ENCODE measurements at places on chromosomes 12 and 14.

DNA sequence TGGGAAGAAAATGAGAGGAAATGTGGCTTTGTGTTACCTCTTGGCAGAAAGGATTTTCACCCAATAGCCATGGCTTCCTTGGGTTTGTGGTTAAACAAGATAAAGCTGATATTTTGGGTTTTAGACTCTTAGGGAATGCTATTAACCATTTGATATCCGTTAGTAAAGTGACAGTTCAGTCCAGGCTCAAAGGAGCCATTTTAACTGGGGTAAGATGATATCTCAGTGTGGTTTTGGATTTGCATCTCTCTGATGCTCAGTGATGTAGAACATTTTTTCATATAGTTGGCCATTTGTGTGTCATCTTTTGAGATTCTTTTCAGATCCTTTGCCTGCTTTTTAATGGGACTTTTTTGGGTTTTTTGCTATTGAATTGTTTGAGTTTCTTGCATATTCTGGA is 30.1 kb downstream of the IFT43 start:
- DNase-seq, result no peak

DNA sequence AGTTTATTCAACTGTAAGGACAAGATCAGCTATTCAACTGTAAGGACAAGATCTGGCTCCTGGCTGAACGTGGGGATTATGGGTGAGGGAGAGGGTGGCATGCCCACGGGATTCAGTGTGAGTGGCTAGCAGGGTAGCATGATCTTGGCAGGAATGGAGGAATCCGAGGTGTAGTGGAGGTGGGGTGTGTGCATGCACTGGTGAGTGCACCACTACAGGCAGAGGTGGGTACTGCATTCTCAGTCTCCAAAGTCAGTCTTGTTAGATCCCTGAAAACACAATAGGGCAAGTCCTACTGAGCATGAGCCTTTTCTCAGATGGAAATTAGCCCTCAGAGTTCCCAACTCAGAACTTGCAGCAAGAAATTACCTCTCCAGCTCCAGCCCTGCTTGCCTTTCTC is 32.2 kb upstream of the DCD start:
- DNase-seq, result no peak

- no peak for DNase-seq
Observed at GRCh38 chr14:88791629-88792472, 902 bp downstream of the EML5 start.

- DNase-seq, result no peak
Observed at GRCh38 chr12:120905856-120906384, 1.8 kb upstream of the SPPL3 start.

DNA sequence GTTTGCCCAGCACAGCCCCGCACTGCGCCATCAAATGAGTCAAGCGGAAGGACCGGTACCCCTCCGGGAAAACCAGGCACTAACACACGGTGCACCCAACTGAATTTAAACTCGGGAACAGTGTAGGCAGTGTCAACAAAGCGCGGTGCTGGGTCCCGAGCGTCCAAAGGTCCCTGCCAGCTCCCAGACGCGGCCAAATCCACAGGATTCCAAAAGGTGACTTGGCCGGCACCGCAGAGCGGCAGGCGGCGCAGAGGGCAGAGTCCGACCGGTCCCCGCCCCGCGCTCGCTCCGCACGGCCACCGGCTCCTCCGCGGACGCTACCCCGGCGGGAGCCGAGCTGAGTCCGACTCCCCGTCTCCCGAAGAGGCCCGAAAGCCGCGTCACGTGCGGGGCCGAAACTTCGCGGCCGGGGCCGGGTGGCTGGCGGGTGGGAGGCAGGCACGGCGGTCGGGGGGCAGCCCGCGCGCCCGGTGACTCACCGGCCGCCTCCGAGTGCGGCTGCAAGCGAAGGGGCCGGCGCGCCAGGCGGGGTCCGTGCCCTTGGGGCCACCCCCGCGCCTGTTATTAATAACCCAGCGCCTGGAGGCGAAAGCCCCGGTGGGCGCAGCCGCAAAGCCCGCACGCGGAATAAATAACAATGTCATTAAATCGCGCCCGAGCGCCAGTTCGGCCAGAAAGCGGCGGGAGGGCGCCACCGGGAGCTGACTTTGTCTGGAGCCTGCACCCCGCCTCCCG is 863 bp downstream of the DENND5B start:
- peak; percentile 28 for DNase-seq

DNA sequence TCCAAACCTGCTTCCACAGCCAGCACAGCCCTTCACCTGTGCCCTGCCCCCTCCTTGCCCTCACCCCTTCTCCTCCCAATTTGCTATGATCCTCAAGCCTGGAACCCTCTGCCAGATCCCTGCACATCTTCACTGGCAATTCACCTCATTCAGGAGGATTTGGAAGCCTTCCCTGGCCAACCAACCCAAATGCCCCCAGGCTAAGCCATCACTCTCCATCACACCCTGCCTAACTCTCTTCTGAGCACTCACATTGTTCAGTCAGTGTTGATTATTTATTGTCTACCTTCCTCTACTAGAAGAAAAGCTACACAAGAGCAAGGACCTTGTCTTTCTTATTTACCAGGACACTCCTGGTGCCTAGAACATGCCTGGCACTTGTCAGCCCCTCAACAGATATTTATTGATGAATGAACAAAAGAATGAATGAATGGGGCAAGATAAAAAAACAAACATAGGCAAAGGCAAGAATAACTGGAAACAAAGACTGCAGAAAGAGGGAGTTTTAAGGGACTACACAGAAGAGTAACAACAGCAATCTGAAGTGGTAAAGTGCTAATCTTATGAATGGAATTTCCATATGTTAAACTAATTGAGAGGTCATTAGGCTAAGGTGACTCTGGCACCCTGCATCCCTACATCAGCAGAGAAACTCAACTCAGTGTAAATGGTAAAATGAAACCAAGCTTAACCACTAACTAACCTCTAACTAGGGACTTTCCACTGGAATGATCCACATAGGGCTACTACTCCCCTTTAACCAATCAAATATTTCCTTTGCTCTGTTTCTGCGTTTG is 33.4 kb downstream of the TMTC1 start:
- no peak for DNase-seq

GRCh38 chr12:69936214-69936731 is 111.2 kb downstream of the MYRFL start:
- no peak for DNase-seq

DNA sequence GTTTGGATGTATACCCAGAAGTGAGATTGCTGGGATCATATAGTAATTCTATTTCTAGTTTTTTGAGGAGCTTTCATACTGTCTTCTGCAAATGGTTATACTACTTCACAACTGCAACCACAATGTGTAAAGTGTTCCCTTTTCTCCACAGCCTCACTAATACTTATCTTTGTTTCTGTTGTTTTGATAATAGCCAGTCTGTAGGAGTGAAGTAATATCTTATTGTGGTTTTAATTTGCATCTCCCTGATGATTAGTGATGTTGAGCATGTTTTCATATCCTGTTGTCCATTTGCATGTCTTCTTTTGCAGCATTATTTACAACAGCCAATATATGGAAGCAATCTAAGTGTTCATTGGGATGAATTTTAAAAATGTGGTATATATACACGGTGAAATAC is 29.9 kb downstream of the GABARAPL1 start:
- DNase-seq, result no peak

GRCh38 chr14:104145826-104146601 is 7.6 kb downstream of the KIF26A start:
- no peak for DNase-seq

GRCh38 chr12:45329238-45329637 is 113.3 kb downstream of the ANO6 start:
- no peak for DNase-seq

DNA sequence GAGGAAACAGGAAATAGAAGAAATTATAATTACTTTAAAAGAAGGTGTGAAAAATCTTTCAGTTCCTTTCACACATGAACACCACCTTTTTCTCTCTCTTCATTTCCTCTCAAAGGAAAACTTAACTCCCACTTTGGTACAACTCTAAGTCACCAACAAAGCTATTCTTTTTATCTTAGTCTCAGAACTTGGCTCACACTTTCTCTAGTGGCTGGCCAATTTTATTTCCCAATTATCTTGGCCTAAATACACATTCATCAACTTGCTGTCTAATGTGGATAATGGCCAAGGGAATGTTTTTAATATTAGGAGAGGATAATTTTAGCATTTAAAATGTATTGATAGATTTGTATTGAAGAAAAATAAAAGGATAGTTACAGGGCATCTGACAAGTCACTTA is 64.5 kb upstream of the NAV3 start:
- no peak for DNase-seq
